ENCODE measurements at places on chromosomes 11 and 22.

DNA sequence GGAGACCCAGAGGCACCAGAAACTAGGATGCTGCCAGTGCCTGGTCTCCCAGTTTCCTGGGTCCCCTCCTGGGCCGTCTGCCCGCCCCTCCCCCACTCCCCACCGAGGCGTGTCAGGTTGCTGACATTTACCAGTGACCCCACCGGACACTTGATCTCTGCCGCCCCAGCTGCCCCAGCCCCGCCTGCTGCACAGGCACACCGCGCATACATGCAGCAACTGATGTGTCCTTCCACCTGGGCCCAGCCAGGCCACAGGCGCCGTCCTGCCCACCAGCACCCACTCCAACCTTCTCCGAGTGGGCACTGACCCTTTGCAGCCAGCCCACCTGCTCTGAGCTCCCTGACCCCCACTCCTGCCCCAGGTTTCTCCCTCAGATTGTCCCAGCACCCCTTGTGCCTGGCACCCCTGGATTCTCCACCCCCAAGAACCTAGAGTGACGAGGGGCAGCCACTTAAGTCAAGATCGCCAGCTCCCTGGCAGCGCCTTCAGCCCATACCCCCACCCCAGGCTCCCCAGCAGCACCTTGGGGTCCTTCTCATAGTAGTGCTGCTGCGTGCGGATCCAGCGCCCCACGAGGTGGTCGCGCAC lies 548 bp downstream of the PYGM start:
- no peak for DNase-seq

DNA sequence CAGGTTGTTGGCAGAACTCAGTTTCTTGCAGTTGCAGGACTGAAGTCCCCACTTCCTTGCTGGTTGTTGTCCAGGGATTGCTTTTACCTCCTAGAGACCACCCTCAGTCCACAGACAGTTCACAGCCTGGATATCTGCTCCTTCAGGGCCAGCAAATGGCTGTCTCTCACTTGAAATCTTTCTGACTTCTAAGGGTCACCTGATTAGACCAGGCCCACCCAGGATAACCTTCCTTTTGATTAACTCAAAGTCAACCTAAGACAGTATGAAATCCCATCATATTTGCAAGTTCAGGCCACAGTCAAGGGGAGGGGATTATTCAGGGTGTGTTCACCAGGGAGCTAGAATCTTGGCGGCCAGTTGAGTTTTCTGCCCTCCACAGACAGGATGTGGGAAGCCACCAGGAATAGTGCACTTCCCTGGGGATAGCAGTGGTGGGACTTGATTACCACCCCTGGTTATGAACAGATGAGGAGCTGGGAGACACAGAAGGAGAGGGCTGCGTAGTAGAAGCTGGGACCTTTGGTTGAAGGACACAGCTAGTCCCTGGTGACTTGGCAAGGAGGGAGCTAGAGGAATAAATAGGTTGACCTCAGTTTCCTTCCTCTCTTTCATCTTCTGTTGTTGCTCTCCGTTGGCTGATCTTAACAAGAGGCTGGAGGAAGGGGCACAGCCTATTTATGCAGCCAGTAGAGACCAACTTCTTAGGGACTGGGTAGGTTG lies 33.4 kb downstream of the MIAT start:
- no peak for DNase-seq

GRCh38 chr22:36445158-36445668 lies 36.2 kb downstream of the TXN2 start:
- peak; percentile 26 for DNase-seq

GRCh38 chr22:32619614-32620426 lies 145.2 kb downstream of the FBXO7 start:
- no peak for DNase-seq

DNA sequence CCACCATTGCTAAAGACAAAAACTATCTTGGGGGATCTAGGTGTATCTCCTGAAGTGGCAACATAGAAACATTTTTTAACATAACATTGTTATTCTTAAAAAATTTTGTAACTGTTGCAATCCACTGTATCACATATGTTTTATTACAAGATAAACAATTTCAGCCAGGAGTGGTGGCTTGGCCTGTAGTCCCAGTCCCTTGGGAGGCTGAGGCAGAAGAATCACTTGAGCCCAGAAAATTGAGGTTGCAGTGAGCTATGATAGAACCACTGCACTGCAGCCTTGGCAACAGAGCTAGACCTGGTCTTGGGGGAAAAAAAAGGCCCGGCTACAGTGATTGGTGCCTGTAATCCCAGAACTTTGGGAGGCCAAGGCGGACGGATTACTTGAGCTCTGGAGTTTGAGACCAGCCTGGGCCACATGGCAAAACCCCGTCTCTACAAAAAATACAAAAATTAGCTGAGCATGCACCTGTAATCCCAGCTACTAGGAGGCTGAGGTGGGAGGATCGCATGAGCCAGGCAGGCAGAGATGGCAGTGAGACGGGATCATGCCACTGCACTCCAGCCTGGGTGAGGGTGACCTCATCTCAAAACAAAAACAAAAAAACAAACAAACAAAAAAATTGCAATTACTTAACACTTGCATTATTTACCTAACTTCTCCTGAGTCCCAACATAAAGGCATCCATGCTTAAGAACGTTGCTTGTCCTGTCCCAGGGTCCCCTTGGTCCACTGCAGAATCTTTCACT lies 1.5 kb upstream of the DEPDC5 start:
- DNase-seq = no peak

Measured in retinal pigment epithelial cell (primary cell).